ENCODE measurements at places on chromosomes 3 and 15.

GRCh38 chr15:48667701-48668100 lies 22.2 kb upstream of the FBN1 start:
- no peak for DNase-seq

- DNase-seq, result no peak
Observed at GRCh38 chr3:154971771-154972326, 108.3 kb upstream of the MME start.

DNA sequence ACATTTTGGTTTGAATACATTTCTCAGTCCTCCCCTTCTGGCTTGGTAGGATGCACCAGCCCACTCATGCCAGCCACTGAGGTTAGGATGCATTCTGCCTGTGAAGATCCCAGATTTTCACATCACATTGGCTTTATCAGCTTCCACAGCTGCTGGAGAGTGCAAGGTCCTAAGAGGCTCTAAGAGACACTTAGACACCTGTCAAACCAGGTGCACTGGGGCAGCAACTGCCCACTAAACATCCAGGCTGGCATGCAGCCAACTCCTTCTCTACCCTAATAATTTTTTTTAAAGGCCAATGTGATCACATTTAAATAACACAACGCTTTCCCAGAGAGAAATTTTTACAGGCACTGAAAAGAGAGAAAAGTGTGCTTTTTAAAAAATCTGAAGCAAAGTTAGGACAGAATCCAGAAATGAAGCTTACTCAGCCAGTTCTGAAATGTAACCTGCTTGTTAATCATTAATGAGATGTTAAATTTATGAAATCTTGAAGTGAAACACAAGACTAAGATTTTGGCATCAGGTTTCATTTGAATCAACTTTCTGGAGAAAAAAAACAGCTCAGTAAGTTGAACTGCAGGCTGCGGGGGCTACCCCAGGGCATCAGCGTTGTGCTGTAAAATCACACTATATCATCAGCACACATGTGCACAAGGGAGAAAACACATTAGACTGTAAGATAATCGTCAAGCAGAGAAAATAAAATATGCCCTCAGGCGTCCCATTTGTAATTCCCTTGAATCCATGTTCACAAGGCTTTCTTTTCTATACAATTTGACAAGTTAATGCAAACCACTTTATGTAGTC lies 312.9 kb downstream of the ZBBX start:
- DNase-seq, result no peak

GRCh38 chr15:52103217-52104207 lies 9.1 kb downstream of the BCL2L10 start:
- DNase-seq, result no peak

- DNase-seq, result no peak
Observed at GRCh38 chr3:89867286-89867685, 759.9 kb downstream of the EPHA3 start.

DNA sequence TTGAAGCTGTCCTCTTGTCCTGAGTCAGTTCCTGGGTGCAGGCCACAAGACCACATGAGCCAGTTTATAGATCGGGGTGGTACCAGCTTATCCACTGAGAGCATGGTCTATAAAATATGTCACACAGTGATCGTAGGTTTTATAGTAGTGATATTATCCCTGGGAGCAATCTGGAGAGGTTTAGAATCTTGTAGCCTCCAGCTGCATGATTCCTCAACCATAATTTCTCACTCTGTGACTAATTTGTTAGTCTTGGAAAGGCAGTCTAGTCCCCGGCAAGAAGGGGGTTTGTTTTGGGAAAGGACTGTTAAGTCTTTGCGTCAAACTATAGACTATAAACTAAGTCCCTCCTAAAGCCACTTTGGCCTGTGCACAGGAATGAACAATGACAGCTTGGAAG lies 693.0 kb upstream of the CADM2 start:
- DNase-seq, result no peak

DNA sequence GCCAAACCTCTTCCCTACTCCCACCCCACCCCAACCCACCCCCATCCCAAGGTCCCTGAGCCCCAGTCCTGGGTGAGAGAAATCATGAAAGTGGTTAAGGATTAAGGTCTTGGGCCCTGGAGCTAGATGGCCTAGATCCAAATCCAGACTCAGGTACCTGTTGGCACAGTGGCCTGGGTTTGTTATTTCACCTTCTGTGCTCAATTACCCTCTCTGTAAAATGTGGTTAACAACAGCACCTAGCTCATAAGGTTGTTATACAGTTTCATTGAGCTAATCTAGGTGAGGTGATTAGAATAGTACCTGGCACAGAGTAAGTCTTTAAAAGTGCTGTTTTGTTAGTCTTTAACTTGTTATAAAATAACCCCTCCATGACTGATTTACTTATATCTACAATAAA lies 6.4 kb upstream of the SNUPN start:
- no peak for DNase-seq

DNA sequence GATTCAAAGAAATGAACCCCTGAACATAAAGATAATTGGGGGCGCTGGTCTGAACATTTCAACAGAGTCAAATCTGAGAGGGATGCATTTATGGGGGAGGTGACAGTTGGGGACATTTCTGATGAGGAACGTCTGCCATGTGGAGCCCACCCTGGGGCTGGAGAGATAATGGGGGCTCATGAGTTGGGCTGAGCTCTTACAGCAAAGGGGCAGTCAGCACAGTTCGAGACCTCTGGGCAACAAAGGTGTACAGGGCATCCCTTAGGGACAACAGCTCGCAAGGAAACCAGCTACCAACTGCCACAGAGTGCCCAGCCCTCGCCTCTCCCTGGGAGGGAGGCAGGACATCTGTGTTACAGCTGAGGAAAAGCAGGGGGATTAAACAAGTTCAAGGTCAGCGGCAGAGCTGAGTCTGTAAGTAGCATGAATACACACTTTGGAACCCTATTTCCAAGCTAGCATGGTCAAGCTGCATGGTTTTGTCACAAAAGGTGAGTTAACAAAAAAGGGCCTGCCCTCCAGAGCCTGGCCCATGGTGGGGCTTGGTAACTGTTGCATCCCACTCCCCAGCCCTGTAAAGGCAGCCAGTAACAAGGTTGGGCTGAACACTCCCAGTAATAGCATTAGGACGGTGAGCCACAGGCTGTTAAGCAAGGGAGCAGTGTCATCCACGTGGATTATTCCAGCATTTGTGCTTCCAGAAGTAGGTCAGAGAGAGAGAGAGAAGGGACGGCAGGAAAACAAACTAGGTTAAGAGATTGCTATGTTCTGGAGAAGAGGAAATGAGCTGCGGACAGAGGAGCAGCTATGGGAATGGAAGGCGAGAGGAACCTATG lies 4.3 kb downstream of the GNB5 start:
- DNase-seq, result no peak

Data from HuH-7.5 (cell line).